ENCODE measurements at places on chromosomes 1 and 21.

GRCh38 chr1:232322162-232322734 lies 307.7 kb downstream of the SIPA1L2 start:
- no peak for DNase-seq

DNA sequence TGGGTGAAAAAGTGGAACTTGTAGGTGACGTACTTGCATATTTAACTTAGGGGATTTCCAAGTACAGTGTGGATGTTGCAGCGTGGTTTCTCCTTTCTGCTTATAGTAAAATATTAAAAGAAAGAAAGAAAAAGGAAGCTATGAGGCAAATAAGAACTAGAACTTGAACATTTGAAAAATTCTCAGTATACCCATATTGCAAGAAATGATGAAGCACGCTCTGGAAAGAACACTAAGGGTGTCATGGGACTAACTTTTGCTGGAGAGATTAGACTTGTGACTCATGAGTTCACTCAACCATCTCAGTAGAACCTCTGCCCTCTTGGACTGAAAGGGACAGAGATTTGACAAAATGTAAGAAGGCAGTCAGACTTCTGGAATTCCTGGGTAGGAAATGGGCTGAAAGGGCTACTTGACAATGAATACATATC lies 704.5 kb upstream of the ADGRL4 start:
- DNase-seq = no peak

DNA sequence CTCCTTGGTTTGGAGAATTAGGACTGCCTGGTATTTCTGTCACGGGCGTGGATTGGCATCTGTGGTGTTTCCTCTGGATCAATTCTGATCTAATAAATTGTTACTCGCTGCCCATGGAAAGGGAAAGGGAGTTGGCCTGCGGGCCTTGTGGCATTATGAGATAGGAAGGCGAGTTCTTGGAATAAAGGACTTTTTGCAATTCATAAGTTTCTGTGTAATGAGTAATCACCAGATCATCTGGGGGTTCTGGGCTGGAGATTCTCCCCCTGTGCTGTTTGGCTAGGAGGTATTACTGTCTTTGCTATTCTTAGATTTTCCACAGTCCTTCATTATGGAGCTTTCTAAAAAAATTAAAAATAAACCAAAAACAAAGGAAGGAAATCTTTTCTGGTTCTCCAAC lies 315.9 kb downstream of the CAMTA1 start:
- DNase-seq = no peak

DNA sequence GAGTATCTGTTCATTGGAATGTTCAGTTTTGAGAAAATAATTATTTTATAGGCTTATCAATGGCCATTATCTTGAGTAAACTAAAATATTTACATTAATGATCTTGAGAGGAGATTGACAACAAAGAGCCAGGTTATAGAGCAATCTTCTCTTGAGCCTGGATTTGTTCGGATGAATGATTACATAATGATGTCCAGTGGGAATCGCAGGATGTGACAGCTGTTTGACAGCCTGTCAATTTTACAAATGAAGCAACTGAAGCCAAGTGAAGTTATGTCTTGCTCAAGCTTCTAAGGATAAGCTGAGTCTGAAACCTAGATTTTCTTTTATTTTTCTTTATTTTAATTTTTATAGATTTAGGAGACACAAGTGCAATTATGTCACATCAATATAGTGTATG lies 52.1 kb upstream of the BACH1 start:
- no peak for DNase-seq

GRCh38 chr1:167104256-167104633 lies 10.4 kb downstream of the STYXL2 start:
- no peak for DNase-seq

GRCh38 chr1:67685558-67686266 lies 711 bp downstream of the GADD45A start:
- DNase-seq = peak; percentile 38
